Esophagus squamous epithelium (tissue), 5 donors: ENCODE measurements at places on chromosomes 16 and 17. TPM values are rescaled to one million over a fixed set of nuclear protein-coding genes. Genes with fewer than 3 reads are reported as not detected.

PKMYT1 gene
- 4.2 TPM for total RNA-seq

CSF3 gene
- total RNA-seq, result not detected

KRTAP4-8 gene
- total RNA-seq, result not detected

SCPEP1 gene
- 57.2 TPM for total RNA-seq

ST3GAL2 gene
- total RNA-seq, result 0.80 TPM

KRTAP1-1 gene
- not detected for total RNA-seq

HSD11B2 gene
- 13.0 TPM for total RNA-seq

GRCh38 chr16:73739049-73739769, 557.4 kb upstream of the PSMD7 start:
- H3K27me3 ChIP-seq, result no peaks in the 10 kb centered on the region
- no peaks in the 10 kb centered on the region for H3K36me3 ChIP-seq
- no peak for DNase-seq
- H3K27ac ChIP-seq, result no peak overlapping the region

GRCh38 chr17:19719355-19720209, 3.2 kb upstream of the SLC47A2 start:
- H3K27ac ChIP-seq, result peak overlapping the region; percentile 62
- H3K27me3 ChIP-seq, result no peaks in the 10 kb centered on the region
- H3K4me3 ChIP-seq, result no peak overlapping the region
- peaks cover 85% of the 10 kb centered on the region for H3K4me1 ChIP-seq
- no peaks in the 10 kb centered on the region for H3K36me3 ChIP-seq

DNA sequence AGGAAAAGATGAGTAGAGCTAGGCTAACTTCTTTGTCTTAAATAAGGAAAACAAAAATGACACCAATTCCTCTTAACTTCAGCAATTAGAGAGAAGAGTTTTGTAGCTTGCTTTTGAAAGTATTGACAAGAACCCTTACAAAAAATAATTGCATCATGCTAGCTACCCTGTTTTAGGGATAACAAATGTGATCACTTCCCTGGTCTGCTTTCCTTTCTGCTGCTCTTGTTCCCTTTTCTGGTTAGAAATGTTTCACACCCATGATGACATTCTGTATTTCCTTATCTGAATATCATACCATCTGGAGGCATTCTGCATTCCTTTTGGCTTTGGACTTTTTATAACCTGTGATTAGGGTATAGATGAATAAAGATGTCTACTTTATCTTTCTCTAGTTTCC, 9.9 kb upstream of the SMIM36 start:
- no peaks in the 10 kb centered on the region for H3K4me1 ChIP-seq
- no peaks in the 10 kb centered on the region for H3K27me3 ChIP-seq
- H3K36me3 ChIP-seq, result no peaks in the 10 kb centered on the region
- DNase-seq, result no peak

DNA sequence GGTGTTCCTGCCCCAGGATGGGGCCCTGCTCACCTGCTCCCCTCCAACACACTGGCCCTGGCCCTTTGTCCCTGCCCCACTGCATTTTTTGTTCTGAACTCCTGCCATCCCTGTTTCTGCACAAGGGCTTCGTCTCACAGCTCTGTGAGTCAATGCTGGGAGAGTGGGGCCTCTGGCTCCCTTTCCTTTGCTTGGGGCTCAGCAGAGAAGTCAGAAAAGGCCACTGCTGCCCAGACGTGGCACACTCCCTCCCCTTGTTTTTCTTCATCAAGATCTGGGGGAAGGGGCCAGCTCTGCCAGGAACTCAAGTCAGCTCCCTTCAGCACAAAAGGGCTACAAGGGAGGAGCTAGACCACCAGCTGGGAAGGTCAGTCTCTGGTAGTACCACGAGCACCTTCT, 8.9 kb downstream of the PROCA1 start:
- no peak overlapping the region for H3K27ac ChIP-seq
- no peak for DNase-seq

DNA sequence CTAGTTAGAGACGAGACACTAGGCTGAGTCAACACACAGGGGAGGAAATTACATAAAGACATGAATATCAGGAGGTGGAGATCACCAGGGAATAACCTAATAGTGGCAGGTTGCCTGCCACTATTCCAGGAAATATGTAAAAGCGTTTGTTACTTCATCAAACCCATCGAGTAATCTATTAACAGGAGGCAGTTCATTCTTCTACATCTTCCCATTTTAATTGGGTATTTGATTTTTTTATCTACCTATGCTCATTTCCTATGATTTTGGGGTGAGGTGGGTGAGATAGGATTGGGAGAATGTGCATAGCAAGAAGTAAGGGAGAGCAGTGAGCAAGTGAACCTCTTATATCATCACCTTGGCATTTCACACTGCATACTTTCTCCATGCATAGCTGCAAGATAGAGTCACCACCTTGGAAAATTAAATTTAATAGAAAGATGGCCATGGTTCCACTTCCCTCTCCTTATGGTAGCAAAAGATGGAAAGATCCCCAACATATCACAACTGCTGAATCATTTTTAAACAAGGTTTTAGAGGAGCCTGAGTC, 312.2 kb downstream of the TMEM114 start:
- no peaks in the 10 kb centered on the region for H3K36me3 ChIP-seq
- H3K27me3 ChIP-seq, result no peaks in the 10 kb centered on the region
- no peaks in the 10 kb centered on the region for H3K4me1 ChIP-seq
- no peak overlapping the region for H3K27ac ChIP-seq
- no peak overlapping the region for H3K4me3 ChIP-seq

- H3K27ac ChIP-seq, result no peak overlapping the region
- H3K4me3 ChIP-seq, result no peak overlapping the region
- H3K36me3 ChIP-seq, result no peaks in the 10 kb centered on the region
- no peaks in the 10 kb centered on the region for H3K27me3 ChIP-seq
- H3K4me1 ChIP-seq, result no peaks in the 10 kb centered on the region
Measured at GRCh38 chr17:56217921-56218320, 64.6 kb downstream of the ANKFN1 start.

GRCh38 chr16:60655514-60656153, 1380.6 kb downstream of the CDH8 start:
- H3K4me3 ChIP-seq, result no peak overlapping the region
- no peaks in the 10 kb centered on the region for H3K27me3 ChIP-seq
- no peaks in the 10 kb centered on the region for H3K4me1 ChIP-seq
- no peak for DNase-seq
- no peaks in the 10 kb centered on the region for H3K36me3 ChIP-seq

DNA sequence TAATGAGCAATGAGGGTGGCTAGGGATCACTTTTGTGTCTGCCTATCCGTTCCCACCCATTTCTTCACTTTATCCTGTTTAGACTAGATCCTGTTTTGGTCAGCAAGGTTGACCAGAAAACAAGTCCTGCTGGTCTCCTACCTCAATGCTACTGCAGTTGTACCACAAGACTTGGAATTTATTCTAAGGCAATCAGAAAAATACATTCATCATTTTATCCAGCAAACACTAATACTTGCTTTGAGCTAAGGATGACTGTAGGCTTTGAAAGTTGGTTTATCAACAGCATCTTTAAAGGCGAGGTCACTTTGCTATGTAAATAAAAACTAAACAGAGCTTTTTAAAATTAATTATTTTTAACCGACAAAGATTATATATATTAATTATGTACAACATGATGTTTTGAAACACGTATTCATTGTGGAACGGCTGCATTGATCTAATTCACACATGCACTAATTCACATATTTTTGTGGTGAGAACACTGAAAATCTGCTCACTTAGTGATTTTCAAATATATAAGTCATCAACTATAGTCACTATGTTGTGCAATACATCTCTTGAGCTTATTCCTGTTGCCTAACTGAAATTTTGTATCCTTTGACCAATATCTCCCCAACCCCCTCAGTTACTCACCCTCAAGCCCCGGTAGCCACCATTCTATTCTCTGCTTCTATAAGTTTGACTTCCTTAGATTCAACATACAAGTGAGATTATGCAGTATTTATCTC, 125.9 kb upstream of the HS3ST3A1 start:
- no peak overlapping the region for H3K4me3 ChIP-seq
- H3K4me1 ChIP-seq, result no peaks in the 10 kb centered on the region
- DNase-seq, result no peak
- H3K36me3 ChIP-seq, result no peaks in the 10 kb centered on the region
- no peak overlapping the region for H3K27ac ChIP-seq

DNA sequence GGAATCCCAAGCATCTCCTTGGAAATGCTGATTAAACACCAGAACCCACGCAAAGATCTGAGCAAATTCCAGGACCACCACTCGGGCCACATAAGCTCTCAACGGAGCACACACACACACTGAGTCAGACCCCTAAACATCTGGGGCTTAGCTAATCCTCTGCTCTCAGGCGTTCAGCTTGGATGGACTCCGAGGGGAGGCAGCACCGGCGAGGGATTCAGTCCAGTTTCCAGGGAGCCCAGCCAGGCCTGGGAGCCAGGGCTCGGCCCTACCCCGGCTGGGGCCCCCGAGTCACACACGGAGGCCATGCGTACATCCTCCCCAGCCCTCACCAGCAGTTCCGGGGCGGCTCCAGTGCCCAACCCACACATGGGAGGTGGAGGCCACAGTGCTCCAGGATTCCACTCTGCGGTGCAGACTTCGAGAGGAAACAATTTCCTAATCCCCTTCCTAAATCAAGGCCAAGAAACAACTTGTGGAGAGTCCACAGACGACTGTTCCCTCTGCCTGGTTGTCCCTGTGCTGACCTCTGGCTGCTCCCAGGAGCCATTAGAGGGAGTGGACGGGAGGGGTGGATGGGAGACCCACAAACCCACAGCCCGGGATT, 70.5 kb downstream of the GAS7 start:
- H3K27me3 ChIP-seq, result no peaks in the 10 kb centered on the region
- H3K36me3 ChIP-seq, result no peaks in the 10 kb centered on the region
- peak overlapping the region; percentile 78 for H3K27ac ChIP-seq
- no peak overlapping the region for H3K4me3 ChIP-seq

- no peaks in the 10 kb centered on the region for H3K4me1 ChIP-seq
- no peaks in the 10 kb centered on the region for H3K36me3 ChIP-seq
- no peak overlapping the region for H3K4me3 ChIP-seq
Measured at GRCh38 chr16:49608779-49609178, 235.2 kb downstream of the C16orf78 start.

GRCh38 chr17:13283606-13284005, 265.8 kb upstream of the ELAC2 start:
- no peaks in the 10 kb centered on the region for H3K4me1 ChIP-seq
- no peak overlapping the region for H3K27ac ChIP-seq
- no peak overlapping the region for H3K4me3 ChIP-seq
- no peak for DNase-seq
- no peaks in the 10 kb centered on the region for H3K27me3 ChIP-seq
- no peaks in the 10 kb centered on the region for H3K36me3 ChIP-seq

DNA sequence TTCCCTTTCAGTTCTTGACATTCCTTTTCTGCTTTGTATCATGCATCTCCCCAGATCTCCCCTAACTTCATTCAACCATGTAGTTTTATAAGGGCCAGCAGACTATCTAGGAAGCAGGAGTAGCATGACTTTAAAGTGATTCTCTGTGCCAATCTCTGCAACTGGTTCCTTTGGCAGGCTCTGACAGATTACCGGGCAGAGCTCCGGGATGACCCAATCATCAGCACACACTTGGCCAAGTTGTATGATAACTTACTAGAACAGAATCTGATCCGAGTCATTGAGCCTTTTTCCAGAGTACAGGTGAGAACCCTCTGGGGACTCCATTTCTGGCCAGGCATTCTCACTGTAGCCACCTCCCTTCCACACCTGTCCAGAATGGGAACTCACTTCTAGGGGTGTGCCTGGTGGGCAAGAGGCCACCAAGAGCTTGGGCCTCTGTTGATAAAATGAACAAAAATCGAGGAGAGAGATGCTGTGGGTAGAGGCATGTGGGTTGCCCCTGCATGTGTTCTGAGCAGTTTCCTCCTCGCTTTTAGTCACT, 7.6 kb upstream of the CDK5R1 start:
- H3K27me3 ChIP-seq, result no peaks in the 10 kb centered on the region
- no peak for DNase-seq
- H3K4me1 ChIP-seq, result peaks cover 4% of the 10 kb centered on the region
- peaks cover 45% of the 10 kb centered on the region for H3K36me3 ChIP-seq

- H3K27me3 ChIP-seq, result no peaks in the 10 kb centered on the region
- no peaks in the 10 kb centered on the region for H3K4me1 ChIP-seq
- H3K36me3 ChIP-seq, result no peaks in the 10 kb centered on the region
Measured at GRCh38 chr17:18143044-18143936, 34.7 kb downstream of the MYO15A start.

GRCh38 chr16:67685388-67686112, 18.9 kb downstream of the C16orf86 start:
- H3K4me1 ChIP-seq, result peaks cover 35% of the 10 kb centered on the region
- no peaks in the 10 kb centered on the region for H3K27me3 ChIP-seq
- DNase-seq, result no peak
- peaks cover 5% of the 10 kb centered on the region for H3K36me3 ChIP-seq
- H3K4me3 ChIP-seq, result no peak overlapping the region
- H3K27ac ChIP-seq, result peak overlapping the region; percentile 55

GRCh38 chr16:56242740-56243139, 51.5 kb downstream of the GNAO1 start:
- H3K4me1 ChIP-seq, result no peaks in the 10 kb centered on the region
- no peak overlapping the region for H3K27ac ChIP-seq
- no peaks in the 10 kb centered on the region for H3K36me3 ChIP-seq
- no peak for DNase-seq
- peaks cover 5% of the 10 kb centered on the region for H3K27me3 ChIP-seq
- H3K4me3 ChIP-seq, result no peak overlapping the region

- no peak for DNase-seq
- H3K4me1 ChIP-seq, result no peaks in the 10 kb centered on the region
- H3K4me3 ChIP-seq, result no peak overlapping the region
- no peak overlapping the region for H3K27ac ChIP-seq
Measured at GRCh38 chr16:86751076-86752030, 173.0 kb downstream of the FOXL1 start.

GRCh38 chr16:6356911-6357310, 975.7 kb upstream of the RBFOX1 start:
- no peaks in the 10 kb centered on the region for H3K36me3 ChIP-seq
- no peaks in the 10 kb centered on the region for H3K27me3 ChIP-seq
- no peak overlapping the region for H3K4me3 ChIP-seq
- H3K27ac ChIP-seq, result no peak overlapping the region
- DNase-seq, result no peak
